H1 (cell line): ENCODE measurements at places on chromosomes 6 and 20.

GRCh38 chr6:44442236-44442635 lies 54.7 kb downstream of the CDC5L start:
- no peaks in the 10 kb centered on the region for H3K27me3 ChIP-seq
- H3K36me3 ChIP-seq, result peaks cover 9% of the 10 kb centered on the region; the same call in 1 of the 2 replicates
- no peaks in the 10 kb centered on the region for H3K4me1 ChIP-seq

- no peaks in the 10 kb centered on the region for H3K27me3 ChIP-seq
- no peaks in the 10 kb centered on the region for H3K36me3 ChIP-seq
- H3K4me1 ChIP-seq, result no peaks in the 10 kb centered on the region
These were observed 20.1 kb downstream of the FAM50B start for GRCh38 chr6:3869284-3869631.

DNA sequence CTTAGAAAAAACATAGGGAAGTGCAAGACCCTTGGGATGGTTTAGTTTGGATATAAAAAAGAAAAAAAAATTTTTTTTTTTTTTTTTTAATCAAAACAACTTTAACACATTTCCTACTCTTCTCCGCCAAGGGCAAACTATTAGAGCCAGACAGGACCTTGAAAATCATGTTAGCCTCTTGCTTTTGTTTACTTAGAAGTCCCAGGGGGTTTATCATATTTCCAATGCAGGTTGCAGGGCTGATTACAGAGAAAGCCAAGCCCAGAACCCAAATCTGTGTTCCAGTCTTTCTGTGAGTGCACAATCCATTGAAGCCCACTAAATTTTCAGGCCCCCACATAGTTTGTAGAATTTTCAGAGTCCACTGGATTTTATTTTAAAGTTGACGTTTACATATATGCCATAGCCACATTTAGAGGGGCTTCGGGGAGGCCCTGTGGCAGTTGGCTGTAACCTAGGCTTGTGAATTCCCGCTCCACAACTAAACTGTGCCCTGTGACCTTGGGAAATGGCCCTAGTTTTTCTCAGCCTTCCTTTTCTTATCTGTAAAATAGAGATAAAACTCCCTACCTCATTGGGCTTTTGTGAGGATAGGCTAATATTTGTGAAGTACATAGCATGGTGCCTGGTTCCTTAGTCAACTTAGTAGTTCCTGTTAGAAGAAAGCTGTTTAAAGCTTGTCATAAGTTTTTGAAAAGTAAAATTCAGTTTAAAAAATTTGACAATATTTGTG lies 55.7 kb downstream of the NCOA7 start:
- no peaks in the 10 kb centered on the region for H3K36me3 ChIP-seq
- no peak for DNase-seq
- H3K27me3 ChIP-seq, result no peaks in the 10 kb centered on the region
- no peak overlapping the region for H3K4me3 ChIP-seq
- H3K27ac ChIP-seq, result no peak overlapping the region

DNA sequence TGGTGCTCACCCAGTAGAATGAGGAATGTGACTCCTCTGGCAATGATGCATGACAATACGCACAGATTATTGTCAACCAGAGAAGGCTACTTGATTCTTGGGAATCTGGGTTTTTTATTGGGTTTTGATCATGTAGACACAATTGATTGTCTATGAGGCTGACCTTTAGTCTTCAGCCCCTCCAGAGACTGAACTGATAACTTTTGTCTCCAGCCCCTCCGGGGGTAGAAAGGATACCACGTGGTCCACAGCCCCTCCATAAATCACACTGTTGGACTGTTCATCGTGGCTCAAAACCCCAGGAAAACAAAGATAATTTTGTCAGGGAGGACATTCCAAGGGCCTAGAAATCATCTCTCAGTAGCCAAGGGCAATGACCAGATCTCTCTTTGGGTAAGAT lies 57.5 kb upstream of the ADGRF5 start:
- H3K27me3 ChIP-seq, result no peaks in the 10 kb centered on the region
- H3K36me3 ChIP-seq, result no peaks in the 10 kb centered on the region
- no peak overlapping the region for H3K4me3 ChIP-seq
- DNase-seq, result no peak
- H3K27ac ChIP-seq, result no peak overlapping the region

DNA sequence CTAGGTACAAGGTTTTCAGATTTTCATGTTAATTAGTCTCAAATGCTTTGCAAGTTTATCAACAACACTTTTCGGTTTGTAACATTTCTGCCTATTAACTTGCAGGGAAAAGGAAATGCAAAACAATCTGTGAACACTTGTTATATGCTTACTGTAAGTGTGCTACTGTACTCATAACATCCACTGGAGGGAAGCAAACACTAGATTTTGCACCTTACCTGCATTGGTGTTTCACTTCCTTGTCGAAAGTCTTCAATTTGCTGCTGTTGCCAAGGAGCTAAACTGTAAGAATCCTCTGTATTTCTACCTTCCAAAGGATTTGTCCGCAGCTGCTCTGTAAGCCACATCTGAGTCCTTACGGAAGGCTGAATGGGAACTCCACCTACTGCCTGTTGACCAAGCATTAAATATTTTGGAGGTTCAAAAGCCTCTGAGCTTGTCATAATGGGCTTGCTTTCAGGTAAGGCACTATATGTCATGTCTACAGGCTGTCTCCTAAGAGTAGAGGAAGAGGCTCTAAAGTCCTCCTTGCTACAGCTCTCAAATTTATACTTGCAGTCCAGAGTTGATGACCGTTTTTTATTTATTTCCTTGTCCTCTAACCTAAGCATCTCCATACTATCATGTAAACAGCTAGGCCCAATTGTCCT lies 17.3 kb downstream of the PLN start:
- H3K4me1 ChIP-seq, result peaks cover 7% of the 10 kb centered on the region
- no peaks in the 10 kb centered on the region for H3K36me3 ChIP-seq
- H3K27me3 ChIP-seq, result no peaks in the 10 kb centered on the region
- no peak overlapping the region for H3K27ac ChIP-seq
- no peak for DNase-seq
- H3K4me3 ChIP-seq, result no peak overlapping the region

GRCh38 chr20:33521461-33521860 lies 31.6 kb downstream of the CBFA2T2 start:
- no peaks in the 10 kb centered on the region for H3K27me3 ChIP-seq
- DNase-seq, result no peak
- no peaks in the 10 kb centered on the region for H3K36me3 ChIP-seq
- H3K4me1 ChIP-seq, result 0 out of 2 replicates have a peak, but pooled peaks cover 2% of the 10 kb centered on the region

DNA sequence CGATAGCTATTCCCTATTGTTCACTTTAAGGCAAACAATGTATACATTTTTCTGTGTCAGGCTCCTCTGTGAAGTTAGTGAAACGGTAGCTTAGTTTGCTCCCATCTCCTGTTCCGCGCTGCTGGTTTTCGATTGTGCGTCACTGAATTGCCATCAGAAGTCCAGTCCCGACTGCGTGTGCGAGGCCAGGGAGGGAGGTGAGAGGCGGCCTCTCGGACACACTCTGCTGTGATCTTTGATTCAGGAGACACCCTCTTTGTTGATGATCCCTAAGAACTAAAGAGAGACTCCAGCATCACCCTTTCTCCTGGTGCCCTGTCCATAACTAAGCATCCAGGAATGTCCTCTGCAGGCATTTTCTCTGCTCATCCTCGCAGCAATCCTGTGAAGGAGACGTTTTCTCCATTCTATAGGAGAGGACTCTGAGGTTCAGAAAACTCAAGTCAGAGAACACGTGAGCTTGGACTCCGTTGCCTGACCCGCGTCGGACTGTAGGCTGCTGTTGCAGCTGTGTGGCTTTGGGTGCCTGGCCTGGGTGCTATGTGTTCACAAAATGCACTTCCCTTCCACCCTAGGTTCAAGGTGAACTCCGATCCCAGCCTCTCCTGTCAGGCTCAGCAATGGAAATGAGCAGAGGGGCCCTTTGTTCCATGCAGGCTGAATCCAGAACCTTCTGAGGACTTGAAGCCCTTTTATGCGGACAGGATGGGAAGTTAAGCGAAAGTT lies 24.1 kb upstream of the UNC93A start:
- no peak overlapping the region for H3K27ac ChIP-seq
- no peaks in the 10 kb centered on the region for H3K36me3 ChIP-seq
- H3K4me3 ChIP-seq, result no peak overlapping the region

- DNase-seq, result no peak
- no peaks in the 10 kb centered on the region for H3K4me1 ChIP-seq
- H3K36me3 ChIP-seq, result no peaks in the 10 kb centered on the region
- H3K27ac ChIP-seq, result no peak overlapping the region
These were observed 41.1 kb downstream of the PDE10A start for GRCh38 chr6:165621940-165622339.

GRCh38 chr20:21981179-21981578 lies 275.7 kb downstream of the PAX1 start:
- no peak overlapping the region for H3K27ac ChIP-seq
- no peaks in the 10 kb centered on the region for H3K36me3 ChIP-seq
- H3K4me1 ChIP-seq, result no peaks in the 10 kb centered on the region

GRCh38 chr6:91412532-91412931 lies 825.7 kb upstream of the MAP3K7 start:
- H3K27ac ChIP-seq, result no peak overlapping the region
- no peak for DNase-seq
- H3K4me1 ChIP-seq, result no peaks in the 10 kb centered on the region
- H3K4me3 ChIP-seq, result no peak overlapping the region
- no peaks in the 10 kb centered on the region for H3K27me3 ChIP-seq
